ENCODE measurements at places on chromosomes 2 and 18.

- DNase-seq = no peak
These were observed 123.1 kb downstream of the PRPF40A start for GRCh38 chr2:152594022-152594766.

DNA sequence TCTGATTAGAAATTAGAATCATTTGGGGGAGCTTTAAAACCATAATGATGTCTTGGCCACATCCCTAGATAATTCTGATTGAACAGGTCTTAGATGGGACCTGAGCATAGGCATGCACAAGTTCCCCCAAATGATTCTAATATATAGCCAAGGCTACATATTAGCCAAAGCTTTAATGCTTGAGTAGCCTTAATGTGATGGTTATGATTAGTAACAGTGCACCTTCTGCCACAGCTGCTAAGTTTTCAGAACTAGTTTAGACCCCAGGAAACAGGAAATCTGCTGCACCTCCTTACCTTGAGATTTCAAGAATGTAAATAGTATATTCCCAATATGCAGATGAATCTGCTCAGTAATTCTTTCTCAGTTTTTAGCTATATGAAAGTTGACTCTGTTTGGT is 119.8 kb downstream of the PTPN4 start:
- DNase-seq = no peak

DNA sequence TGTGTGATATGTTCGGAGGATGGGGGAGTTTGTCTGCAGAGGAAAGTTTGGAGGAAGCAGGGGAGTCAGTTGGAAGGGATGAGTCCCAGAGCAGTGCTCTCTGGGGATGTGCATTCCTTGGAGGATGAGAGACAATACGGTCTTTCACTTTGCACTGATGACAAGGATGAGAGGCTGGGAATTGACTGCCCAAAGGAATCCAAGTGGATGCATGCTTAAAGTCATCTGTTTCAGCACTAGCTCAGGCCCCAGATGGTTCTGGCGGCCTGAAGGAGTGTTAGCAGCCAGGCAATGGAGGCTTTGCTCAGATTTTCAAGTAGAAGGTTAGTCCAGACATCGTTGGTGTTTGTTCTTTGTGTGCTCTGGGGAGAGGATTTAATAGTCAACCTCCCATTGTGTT is 100.2 kb downstream of the CRIM1 start:
- no peak for DNase-seq

DNA sequence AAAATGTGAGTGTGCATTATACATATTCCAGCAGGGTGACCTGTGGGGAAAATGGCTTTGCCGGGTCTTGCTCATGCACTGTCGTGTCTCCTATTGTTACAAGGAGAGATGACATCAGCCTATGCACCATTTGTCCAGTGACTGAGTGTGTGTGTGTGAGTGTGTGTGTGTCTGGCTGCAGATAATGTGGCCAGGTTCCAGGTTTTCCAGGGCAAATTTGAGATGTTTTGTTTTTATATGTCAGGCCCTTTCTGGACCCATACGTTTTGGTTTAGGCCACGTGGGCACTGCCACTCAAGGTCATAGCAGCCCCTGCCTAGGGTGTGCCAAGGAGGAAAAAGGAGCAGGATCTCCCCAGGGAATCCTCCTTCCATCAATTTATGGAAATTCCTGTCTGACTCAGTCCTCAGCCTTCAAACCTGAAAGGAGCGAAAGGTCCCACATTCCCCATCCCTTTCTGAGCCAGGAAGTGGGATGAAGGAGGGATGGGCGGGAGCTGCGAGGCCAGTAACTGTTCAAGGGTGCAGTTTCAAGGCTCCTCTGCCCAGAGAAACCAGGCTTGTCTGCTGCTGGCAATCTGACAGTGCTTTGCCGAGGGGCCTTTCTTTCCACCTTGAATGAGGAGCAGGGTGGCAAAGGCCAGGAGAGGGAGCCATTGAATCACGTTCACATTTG is 93.0 kb upstream of the SMAD2 start:
- DNase-seq = no peak

- DNase-seq = no peak
These were observed 99.6 kb downstream of the KLF7 start for GRCh38 chr2:207066166-207066565.

DNA sequence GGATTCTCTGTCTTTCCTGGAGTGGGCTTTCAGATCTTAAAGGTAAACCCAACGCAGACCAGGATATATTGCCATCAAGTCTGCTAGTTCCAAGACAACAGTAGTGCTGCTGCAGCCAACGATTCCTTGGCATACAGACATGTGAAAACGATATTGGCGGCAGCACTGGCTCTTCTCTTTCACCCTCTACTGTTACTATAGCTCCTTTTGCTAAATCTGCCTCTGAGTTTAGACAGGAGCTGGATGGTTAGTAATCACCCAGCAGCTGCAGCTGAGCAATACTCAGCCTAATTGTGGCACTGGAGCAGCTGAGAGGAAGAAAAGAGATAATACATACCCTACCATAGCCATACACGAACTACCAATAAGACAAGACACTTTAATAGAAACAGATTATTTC is 4.0 kb downstream of the YES1 start:
- no peak for DNase-seq

GRCh38 chr2:53880756-53881155 is 21.0 kb upstream of the GPR75 start:
- no peak for DNase-seq

- DNase-seq = no peak
These were observed 96.6 kb downstream of the NEDD4L start for GRCh38 chr18:58140387-58141325.

GRCh38 chr2:191245046-191245868 is at the start of gene MYO1B:
TSS of gene MYO1B (plus strand) at chr2:191245404. CDS start at chr2:191276896, 31,492 bp downstream.
- no peak for DNase-seq

DNA sequence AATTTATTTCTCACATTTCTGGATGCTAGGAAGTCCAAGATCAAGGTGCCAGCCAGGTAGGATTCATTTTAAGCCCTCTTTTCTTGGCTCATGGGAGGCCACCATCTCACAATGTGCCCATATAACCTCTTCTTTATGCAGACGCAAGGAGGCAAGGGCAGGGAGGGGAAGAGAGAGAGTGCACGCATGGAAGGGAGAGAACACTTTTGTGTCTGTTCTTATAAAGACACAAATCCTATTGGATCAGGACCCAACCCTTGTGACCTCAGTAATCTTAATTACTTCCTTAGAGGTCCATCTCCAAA is 32.5 kb downstream of the CMPK2 start:
- no peak for DNase-seq

DNA sequence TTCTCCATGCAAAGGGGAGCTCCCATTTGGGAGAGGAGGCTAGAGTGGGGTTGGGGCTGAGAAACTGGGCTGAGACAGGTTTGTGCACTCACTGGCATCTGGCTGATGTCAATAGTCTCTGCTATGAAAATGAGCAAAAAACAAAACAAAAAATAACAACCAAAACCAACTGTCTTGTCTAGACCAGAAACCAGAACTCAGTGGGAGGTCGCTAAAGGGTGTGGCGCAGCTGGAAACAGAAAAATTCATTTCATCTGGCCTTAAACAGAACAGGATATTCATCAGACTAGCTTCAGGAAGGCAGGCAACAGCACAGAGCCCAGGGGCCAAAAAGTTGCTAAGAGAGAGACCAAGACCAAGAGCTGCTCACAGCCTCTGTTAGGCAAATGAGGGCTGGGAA is 126.1 kb downstream of the THNSL2 start:
- no peak for DNase-seq

GRCh38 chr2:170084820-170085491 is 93.0 kb upstream of the MYO3B start:
- no peak for DNase-seq

DNA sequence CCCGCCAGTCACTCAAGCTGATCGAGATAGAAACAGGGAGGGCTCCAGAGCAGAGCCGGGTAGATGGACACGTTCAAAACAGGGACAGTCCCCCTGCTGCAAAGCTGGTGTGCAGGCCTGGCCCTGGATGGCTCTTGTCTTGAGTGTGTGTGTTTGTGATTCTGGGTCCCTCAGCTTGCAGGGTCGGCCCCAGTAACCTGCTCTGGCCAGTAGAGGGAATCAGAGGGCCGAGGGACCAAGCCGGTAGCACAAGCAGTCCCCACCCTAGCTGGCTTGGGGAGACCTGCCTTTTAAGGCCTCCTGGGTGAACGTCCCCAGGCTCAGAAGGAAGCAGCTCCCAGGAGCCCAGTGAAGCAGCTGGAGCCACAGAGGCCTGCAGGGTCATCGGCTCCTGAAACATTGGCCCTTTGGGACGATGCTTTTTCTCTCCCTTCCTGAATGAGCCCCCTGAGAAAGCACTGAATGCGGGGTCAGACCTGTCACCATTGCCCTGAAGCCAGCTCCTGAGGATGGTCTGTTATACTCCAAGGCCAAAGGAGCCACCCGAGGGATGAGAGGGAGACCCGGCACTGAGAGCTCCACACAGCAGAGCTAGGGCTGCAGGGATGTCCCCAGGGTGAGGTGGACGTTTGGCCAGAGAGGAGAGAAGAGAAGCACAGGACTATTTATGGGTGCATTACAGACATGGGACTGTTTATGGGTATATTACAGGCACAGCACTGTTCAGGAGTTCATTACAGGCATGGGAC is 15.4 kb upstream of the MLPH start:
- DNase-seq = no peak

DNA sequence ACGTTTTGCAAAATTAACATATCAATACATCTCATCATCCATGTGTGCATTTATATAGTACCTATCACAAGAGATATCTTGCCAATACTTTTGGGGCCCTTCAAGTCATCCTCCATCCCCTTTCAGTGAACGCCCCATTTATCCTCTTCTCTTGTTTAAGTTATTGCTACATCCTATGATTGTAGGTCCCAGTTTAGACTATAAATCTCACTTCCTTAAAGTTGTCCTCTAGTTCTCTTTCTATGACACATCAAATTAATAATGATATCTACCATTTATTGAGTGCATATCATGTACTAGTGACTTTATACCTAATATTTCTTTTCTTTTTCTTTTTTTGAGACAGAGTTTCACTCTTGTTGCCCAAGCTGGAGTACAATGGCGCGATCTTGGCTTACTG is 28.8 kb upstream of the FBXO11 start:
- DNase-seq = no peak

- no peak for DNase-seq
These were observed 1.1 kb downstream of the ID2 start for GRCh38 chr2:8682719-8683667.

GRCh38 chr18:41940506-41941215 is 14.4 kb upstream of the PIK3C3 start:
- no peak for DNase-seq
